Substantia nigra (tissue), 51 donors: ENCODE measurements at places on chromosomes 5 and 9.

DNA sequence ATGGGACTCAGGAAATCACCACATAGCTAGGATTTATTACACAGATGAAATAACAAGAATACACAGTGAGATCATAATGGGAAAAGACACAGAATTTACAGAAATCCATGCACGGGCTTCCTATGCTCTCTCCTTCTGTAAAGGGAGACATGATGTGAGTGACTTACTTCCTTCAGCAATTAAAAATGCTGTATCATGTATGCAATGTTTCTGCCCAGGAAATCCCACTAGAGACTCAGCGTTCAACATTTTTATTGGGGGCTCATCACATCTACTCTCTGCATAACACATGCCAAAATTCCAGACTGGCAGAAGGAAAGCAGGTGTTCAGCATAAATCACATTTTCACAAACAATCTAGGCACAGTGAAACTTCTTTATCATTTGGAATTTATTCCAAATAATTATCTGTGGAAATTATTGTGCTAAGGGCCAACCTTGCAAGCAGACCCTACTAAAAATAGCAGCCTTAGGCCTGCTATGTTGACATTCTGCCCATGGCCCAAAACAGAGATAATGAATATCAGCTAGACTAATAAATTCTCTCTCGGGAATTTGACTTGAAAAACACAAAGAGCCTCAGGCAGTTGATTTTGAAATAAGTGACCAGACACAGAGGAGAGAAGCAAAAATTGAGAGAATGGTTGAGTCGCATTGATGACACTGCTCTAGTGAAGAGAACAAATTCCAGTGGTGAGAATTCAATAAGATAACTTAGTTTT is 31.4 kb upstream of the SELENOP start:
- no peak for DNase-seq

- DNase-seq = no peak
These were observed 320.4 kb upstream of the KLF4 start for GRCh38 chr9:107809871-107810460.

DNA sequence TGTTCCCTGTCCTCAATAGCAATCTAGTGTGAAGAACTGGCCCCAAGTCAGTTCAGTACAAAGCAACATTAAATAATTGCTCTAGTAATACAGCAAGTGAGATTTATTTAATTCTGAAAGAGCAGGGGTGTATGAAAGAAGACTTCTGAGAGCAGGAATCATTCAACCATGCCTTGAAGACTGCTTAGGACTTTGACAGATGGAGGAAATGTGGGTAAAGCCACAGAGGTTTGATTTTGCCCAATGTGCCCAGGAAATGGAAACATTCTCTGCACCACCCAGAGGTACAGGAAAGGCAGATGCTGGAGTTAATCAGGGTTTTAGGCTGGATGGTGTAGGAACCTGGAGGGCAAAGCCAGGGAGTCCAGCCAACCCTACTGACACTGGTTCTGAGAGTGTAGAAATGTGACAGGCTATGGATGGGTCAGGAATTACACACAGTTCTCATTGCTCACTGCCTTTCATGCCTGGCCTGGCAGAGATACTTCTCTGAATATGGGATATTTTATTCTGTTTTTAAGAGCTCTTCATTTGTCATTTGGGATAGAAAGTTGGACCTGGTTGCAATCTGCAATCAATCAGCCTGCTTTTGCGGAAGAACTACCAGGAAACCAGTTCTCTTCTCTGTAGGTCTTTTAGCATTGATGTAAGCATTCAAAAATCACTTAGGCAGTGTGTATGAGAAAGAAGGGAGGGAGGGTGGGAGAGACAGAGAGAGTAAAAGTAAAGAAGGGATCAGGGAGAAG is 88.3 kb downstream of the BRINP1 start:
- DNase-seq = no peak

DNA sequence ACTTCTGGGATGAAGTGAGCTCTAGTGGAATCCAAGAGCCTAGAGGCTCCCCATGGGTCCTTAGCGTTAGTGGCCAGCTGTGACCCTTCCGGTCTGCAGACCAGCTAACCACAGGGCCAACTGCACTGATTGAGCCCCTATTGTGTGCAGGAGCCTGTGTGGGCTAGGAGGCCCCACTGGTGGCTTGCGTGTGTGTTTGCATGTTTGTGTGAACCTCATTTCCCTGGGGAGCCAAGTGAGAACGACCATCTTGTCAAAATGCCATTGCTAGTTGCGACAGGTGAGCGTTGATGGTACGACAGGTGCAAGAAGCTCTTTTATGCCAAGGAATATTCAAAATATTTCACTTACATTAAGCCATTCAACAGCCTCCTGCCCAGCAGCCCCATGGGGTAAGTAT is 44.1 kb upstream of the ANKRD33B start:
- no peak for DNase-seq

- no peak for DNase-seq
These were observed 5.3 kb downstream of the CDKN2AIPNL start for GRCh38 chr5:134406390-134406789.

GRCh38 chr9:38699337-38699736 is 20.6 kb downstream of the FAM240B start:
- DNase-seq = no peak

GRCh38 chr9:126207256-126207655 is 119.4 kb upstream of the MVB12B start:
- no peak for DNase-seq

DNA sequence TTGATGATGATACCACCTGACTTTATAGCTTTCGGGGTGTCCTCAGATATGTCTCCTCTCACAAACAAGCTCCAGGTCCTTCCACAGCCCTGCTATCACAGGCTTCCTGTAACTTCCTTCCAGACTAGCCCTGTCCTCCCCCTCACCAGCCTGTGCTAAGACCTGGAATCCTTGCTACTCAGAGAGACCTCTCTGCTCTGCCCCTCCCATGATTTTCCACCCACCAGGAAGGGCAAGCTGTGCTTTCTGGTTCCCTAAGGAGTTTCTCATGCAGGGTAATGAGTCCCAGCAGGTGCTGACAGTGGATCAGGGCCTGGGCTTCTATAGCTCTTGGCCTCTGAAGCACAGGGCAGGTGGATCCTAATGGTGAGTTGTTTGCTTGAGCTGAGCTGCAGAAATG is 86.9 kb downstream of the AOPEP start:
- DNase-seq = no peak

DNA sequence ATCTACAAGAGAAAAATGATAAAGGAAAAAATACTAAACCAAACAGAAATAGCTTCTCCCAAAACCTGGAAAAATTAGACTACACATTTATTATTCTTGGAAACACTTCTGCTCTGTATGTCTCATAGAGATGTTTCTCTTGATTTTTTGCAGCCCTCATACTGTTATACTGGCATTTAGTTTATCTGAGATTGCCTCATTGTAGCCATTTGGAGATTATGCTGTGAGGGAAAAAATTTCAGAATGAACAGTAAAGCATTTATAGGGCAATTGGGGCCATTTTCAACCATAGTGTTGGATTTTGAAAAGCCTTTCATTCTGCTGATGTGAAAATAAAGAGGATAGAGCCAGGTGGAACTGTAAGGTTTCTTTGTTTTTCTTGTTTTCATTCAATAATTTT is 441.8 kb upstream of the RIOK2 start:
- DNase-seq = no peak

- no peak for DNase-seq
These were observed 115.1 kb upstream of the DAP start for GRCh38 chr5:10876006-10876744.

DNA sequence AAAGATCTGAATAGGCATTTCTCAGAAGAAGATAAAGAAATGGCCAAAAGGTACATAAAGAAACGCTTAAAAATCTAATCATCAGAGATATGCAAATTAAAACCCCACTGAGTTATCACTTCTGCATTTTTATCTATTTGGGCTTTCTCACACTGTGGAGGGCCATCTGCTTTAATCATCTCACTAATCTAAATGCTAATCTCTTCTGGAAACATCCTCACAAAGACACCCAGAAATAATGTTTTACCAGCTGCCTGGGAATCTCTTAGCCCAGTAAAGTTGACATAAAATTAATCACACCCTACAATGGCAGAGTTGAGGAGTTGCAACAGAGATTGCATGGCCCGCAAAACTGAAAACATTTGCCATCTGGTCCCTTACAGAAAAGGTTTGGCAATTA is 407.9 kb upstream of the CYLC2 start:
- no peak for DNase-seq

- no peak for DNase-seq
These were observed 183.5 kb downstream of the CAVIN4 start for GRCh38 chr9:100761276-100761802.

- no peak for DNase-seq
These were observed 400.8 kb upstream of the IRX4 start for GRCh38 chr5:2283481-2284045.

- DNase-seq = no peak
These were observed 87.6 kb downstream of the AMBP start for GRCh38 chr9:113990570-113990907.

GRCh38 chr5:31516802-31517201 is 15.1 kb downstream of the DROSHA start:
- DNase-seq = no peak

DNA sequence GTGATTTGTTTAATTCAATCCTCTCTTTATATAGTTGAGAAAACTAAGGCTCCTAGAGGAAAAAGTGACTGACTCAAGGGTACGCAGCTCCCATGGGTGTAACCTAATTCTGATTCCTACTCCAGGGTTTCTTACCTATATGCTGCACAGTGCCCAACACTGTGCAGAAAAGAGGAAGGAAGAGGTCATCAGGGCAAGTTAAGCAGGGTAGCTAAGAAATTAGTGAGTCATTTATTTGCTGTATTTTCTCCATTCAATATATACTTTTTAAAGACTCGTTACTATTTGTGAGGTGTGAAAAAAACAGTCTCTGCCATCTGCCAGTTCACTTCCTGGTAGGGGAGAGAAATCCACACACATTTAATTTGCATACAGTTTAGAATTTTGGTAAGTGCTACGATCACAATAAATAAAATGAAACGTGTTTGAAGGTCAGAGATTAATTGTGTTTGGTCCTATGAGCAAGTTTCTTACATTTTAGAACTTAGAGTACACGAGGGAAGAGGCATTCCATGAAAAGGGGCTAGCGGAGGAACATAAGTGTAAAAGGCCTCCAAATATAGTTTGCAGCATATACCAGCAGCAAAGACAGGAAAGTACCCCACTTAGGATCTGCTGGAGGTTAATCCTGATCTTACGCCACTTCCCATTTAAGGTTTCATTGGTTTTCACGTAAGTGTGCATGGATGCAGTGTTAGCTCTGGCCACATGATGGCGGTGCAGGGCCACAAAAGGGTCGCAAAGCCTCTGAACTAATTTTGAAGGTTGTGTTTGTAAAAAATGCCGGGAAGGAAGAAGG is 59.9 kb upstream of the TLR4 start:
- peak; percentile 71 for DNase-seq

DNA sequence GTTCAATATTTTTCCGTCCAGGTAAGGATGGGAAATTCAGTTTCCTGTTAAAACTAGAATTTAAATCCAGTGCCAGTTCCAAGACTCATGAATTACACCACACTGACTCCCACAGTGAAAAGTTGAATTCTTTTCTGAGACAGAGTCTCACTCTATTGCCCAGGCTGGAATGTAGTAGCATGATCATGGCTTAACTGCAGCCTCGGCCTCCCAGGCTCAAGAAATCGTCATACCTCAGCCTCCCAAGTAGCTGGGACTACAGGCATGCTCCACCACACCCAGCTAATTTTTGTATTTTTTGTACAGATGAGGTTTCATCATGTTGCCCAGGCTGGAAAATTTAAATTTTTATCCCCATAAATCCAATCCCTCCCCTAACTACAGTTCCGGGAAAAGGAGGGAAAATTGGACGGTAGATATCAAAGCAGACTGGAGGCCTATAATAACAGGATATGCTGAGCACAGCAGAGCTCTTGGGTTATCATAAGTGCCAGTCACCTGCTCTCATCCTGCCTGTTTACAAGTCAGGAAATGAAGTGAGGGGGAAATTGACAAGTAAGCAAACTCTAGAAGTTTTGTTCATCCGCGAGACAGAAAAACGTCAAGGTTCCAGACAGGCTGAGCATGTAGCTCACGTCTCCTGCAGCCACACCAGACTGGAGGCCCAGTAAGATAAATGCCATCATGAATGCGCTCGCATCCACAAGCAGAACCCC is 105.7 kb downstream of the UGCG start:
- no peak for DNase-seq

DNA sequence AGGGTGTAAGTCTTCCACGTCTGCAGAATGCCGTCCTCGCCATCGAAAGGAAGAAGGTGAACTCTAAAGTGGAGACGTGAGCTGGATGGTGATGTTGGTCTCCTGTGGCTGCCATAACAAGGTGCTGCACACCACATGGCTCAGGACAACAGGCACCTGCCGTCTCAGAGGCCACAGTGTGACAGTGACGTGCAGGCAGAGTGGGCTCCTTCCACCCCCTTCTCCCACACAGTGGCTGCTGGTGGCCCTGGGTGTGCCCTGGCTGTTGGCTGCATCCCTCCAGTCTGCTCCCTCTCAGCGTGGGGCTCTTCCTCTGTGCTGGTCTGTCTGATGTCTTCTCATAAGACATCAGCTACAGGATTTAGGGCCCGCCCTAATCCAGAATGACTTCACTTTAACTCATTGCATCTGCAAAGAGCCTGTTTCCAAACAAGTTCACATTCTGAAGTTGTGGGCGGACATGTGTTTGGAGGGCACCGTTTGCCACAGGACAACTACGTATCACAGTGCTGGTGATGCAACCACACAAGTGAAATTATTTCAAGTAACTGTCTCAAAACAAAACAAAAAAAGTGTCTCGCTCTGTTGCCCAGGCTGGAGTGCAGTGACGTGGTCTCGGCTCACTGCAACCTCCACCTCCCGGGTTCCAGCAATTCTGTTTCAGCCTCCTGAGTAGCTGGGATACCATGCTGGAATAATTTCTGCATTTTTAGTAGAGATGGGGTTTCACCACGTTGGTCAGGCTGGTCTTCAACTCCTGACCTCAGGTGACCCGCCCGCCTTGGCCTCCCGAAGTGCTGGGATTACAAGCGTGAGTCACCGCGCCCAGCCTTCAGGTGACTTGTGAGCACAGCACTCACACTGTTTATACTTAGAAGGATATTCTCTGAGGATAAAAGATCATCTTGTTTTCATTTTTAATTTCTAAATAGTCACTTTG is 31.2 kb upstream of the CLPTM1L start:
- no peak for DNase-seq

DNA sequence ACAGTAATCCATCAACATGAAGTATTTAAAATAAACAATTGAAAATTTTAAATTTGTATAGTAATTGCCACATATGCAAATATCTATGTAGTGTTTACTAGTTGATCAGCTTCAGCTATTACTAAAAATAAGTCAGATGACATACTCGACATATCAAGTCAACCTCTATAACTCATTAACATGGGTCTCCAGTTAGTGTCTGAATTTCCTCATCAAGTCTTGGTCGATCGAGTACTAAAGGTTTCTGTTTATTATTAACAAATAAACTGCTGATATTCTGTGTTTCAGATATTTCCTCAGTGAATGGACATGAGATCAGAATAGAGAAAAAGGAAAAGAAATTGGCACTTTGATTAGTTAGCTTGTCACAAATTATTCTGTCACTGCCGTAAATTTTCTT is 266.5 kb upstream of the ITGA1 start:
- no peak for DNase-seq

DNA sequence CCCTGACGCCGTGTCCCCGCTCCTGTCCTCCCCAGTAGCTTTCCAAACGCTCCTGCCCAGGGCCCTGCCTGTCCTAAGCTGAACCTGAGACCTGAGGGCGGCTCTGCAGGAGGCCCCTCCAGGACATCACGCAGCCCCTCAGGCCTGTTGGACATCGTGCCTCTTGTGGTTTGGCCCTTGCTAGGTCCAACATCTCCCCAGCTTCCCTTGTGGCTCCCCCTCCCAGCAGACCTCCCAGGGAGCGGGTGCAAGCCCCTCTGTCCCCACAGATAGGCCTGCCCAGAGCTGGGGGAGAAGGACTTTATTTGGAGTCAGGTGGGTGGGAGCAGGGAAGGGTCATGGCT is 4.1 kb downstream of the OBP2B start:
- no peak for DNase-seq
